Dermis microvascular lymphatic vessel endothelial cell (primary cell): ENCODE measurements at places on chromosomes 6 and 20. TPM values are rescaled to one million over a fixed set of nuclear protein-coding genes. Genes with fewer than 3 reads are reported as not detected.

MCM8 gene
- 4.7 and 5.9 TPM in 2 replicates for total RNA-seq

SLC17A9 gene
- 5.4 and 6.2 TPM in 2 replicates for total RNA-seq

PGC gene
- not detected in 2 replicates for total RNA-seq

ENPP4 gene
- 1.4 TPM in 2 replicates for total RNA-seq

ELOVL4 gene
- total RNA-seq, result 0.13 TPM in 2 replicates

MEA1 gene
- total RNA-seq, result 35.3 and 39.2 TPM in 2 replicates
